ENCODE measurements at places on chromosomes 11 and 22. TPM values are rescaled to one million over a fixed set of nuclear protein-coding genes. Genes with fewer than 3 reads are reported as not detected.

GRCh38 chr22:32904044-32904443 is 102.5 kb downstream of the TIMP3 start:
- no peak overlapping the region for H3K27ac ChIP-seq
- no peak overlapping the region for H3K4me3 ChIP-seq
- DNase-seq = peak; percentile 83
- no peaks in the 10 kb centered on the region for H3K36me3 ChIP-seq
- H3K27me3 ChIP-seq = no peaks in the 10 kb centered on the region

DNA sequence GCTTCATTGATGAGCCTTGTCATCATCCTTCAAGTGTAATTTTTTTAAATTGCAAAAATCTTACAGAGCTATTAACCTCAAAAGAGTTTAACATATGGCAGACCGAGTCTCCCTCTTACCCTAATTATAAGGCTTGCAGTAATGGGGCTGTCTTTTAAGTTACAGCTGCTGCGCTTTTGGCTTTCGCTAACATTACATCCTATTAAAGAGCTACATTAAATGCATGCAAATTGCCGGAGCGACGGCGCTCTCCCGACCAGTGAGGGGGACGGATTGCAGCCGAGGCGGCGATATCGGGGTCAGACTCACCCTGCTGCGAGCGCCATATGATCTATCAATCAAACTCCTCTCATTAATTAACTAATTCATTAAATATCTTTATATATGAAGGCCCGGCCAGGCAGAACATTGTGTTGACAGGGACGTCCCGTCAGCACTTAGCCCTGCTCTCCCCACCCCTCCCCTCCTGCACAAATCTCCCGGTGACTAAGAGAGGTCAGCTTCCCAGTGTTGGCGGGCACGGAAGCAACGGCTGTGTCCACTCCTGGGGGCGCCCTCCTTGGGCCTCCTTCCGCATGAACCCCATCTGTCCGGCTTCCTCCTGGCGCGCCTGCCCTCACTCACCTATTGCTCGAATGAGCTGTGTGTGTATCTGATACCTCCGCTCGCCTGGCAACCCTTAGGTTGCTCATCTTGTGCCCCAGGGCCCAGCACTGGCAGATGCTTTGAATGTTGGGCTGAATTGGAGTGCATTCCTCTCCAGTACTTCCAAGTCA is 156.0 kb upstream of the CADM1 start:
- H3K4me1 ChIP-seq = peaks cover 8% of the 10 kb centered on the region
- H3K27me3 ChIP-seq = peaks cover 54% of the 10 kb centered on the region
- peak; percentile 48 for DNase-seq
- no peak overlapping the region for H3K27ac ChIP-seq
- no peaks in the 10 kb centered on the region for H3K36me3 ChIP-seq

- H3K27ac ChIP-seq = no peak overlapping the region
- peaks cover 26% of the 10 kb centered on the region for H3K4me1 ChIP-seq
- H3K27me3 ChIP-seq = no peaks in the 10 kb centered on the region
- H3K4me3 ChIP-seq = no peak overlapping the region
- DNase-seq = no peak
Observed at GRCh38 chr11:19844806-19845205, 132.2 kb downstream of the NAV2 start.

DNA sequence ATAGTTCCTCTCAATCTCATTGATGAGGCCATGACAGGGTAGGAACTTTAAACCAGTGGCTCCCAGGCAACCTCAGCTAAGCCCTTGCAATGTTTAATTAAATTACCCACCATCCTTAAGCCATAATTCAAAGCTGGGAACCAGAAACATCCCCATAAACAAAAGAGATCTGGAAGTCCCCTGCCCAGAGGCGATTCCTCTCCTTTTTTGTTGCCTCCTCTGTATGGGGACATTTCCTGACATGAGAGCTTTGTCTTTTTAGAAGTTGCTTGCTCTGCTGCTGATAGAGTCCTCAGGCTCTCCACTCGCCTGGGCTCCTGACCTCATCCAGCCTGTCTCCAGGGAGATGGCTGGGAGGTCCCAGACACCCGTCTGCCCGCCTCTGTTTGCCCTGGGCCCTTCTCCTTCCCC is 3.2 kb downstream of the DTX4 start:
- H3K27ac ChIP-seq = no peak overlapping the region
- peaks cover 13% of the 10 kb centered on the region for H3K4me1 ChIP-seq
- H3K36me3 ChIP-seq = no peaks in the 10 kb centered on the region
- H3K27me3 ChIP-seq = peaks cover 6% of the 10 kb centered on the region
- no peak overlapping the region for H3K4me3 ChIP-seq

DNA sequence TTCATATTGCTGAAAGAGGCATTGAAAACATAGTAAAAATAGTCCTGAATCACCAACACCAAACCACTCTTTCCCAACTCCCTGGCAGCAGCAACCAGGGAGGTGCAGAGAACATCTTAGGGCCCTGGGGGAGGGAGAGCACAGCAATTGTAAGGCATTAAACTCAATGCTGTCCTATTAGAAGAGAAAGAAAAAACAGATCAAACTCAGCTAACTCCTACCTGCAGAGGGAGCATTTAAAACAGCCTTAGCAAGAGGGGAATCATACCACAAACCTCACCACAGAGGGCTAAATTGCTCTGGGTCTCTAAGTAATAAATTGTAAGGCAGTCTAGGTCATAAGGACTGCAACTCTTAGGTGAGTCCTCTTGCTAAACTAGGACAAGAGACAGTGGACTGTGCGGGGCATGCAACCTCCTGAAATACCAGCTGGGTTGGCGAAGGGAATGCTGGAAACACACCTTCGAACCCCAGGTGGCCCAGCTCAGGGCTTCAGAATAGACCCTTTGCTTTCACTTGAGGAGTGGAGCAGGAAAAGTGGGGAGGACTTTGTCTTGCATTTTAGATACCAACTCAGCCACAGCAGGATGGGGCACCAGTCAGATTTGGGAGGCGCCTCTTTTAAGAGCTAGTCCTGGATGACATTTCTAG is 697.1 kb upstream of the FAT3 start:
- H3K36me3 ChIP-seq = no peaks in the 10 kb centered on the region
- no peaks in the 10 kb centered on the region for H3K4me1 ChIP-seq
- peak; percentile 51 for DNase-seq
- no peak overlapping the region for H3K27ac ChIP-seq
- H3K4me3 ChIP-seq = no peak overlapping the region

DNA sequence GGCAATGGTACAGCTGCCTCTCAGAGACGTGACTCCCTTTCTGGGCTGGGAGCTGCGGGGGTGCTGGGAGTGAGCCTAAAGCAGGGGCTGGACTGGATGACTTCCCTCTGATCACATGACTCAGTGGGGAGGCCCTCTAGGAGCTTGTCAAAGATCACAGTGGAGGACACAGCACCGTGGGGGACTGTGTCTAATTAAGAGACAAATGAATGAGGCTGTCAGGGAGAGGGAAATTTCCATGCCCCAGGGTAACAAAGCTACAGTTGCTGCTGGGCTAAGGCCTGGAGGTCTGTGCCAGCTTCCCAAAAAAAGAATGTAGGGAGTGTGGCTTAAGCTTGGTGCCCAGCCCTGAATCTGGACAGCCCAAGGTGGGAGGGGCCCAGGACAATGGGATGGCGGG is 262.8 kb upstream of the PLET1 start:
- no peaks in the 10 kb centered on the region for H3K4me1 ChIP-seq
- no peaks in the 10 kb centered on the region for H3K27me3 ChIP-seq
- no peak overlapping the region for H3K4me3 ChIP-seq
- no peaks in the 10 kb centered on the region for H3K36me3 ChIP-seq

- H3K36me3 ChIP-seq = no peaks in the 10 kb centered on the region
- no peak overlapping the region for H3K27ac ChIP-seq
- no peak overlapping the region for H3K4me3 ChIP-seq
- DNase-seq = no peak
Observed at GRCh38 chr11:5277807-5278382, 8.2 kb upstream of the HBE1 start.

GRCh38 chr11:126929179-126930061 is 71.2 kb downstream of the KIRREL3 start:
- no peaks in the 10 kb centered on the region for H3K27me3 ChIP-seq
- no peak overlapping the region for H3K27ac ChIP-seq
- H3K4me3 ChIP-seq = no peak overlapping the region
- H3K4me1 ChIP-seq = no peaks in the 10 kb centered on the region
- H3K36me3 ChIP-seq = no peaks in the 10 kb centered on the region

- H3K27me3 ChIP-seq = no peaks in the 10 kb centered on the region
- H3K4me1 ChIP-seq = 0 out of 2 replicates have a peak, but pooled peaks cover 3% of the 10 kb centered on the region
- H3K4me3 ChIP-seq = no peak overlapping the region
- no peak overlapping the region for H3K27ac ChIP-seq
Observed at GRCh38 chr11:118295815-118296454, 8.6 kb upstream of the CD3E start.

DNA sequence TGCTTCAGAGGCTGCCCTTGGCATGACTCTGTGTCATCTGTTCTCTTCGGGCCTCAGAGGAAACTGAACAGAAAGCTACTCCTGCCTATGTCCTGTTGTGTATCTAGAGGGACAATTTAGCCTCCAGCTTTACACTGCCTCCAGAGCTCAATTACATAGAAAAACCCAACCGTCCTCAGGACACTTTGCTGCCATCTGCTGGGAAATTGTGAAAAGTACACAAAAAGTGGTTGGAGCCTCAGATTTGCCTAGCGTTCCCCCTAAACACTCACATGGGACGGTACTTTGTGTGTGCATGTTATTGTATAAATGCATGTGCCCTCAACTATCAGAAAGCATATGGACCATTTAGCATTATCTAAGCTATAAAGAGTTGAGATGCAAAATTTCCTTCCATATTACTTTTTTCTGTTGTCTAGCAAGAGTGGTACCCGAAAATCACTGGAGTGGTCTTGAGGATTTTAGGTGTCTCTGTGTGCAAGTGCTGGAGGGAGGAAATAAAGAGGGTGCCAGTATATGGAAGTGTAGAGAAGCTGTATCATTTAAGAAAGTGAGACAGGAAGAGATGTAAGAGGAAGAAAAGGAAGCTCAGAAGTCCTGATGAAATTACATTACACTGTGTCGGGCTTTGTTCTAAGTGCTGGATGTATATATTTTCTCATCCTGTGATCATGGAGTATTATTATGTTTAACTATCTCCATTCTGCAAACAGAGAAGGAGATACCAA is 8.7 kb upstream of the MS4A4E start:
- no peaks in the 10 kb centered on the region for H3K36me3 ChIP-seq
- peak; percentile 52 for DNase-seq
- no peaks in the 10 kb centered on the region for H3K27me3 ChIP-seq
- no peak overlapping the region for H3K27ac ChIP-seq

- H3K4me3 ChIP-seq = no peak overlapping the region
- no peaks in the 10 kb centered on the region for H3K36me3 ChIP-seq
- peaks cover 5% of the 10 kb centered on the region for H3K4me1 ChIP-seq
- no peak for DNase-seq
- no peak overlapping the region for H3K27ac ChIP-seq
- peaks cover 23% of the 10 kb centered on the region for H3K27me3 ChIP-seq
Observed at GRCh38 chr22:50479721-50480120, 1.6 kb upstream of the ADM2 start.

DNA sequence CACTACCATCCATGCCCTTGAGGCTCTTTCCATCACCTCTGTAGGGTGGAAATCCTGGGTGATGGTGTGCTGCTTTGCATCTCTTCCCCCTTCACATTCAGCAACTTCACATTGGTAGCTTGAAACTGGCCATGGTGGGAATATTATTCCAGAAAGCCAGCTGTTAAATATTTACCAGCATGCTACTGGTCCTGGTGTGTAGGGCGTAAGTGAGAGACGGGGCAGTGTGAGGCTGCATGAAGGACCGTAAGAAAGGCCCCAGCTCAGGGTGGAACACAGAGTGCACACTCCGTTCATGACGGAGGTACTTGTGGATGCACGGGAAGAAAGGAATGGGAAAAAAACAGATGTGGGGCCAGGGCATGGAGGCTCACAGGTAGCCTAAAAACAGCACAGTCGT is 121.3 kb downstream of the PKNOX2 start:
- H3K4me3 ChIP-seq = no peak overlapping the region
- no peak overlapping the region for H3K27ac ChIP-seq
- peaks cover 7% of the 10 kb centered on the region for H3K4me1 ChIP-seq
- H3K27me3 ChIP-seq = no peaks in the 10 kb centered on the region
- no peaks in the 10 kb centered on the region for H3K36me3 ChIP-seq

- DNase-seq = no peak
- H3K4me1 ChIP-seq = no peaks in the 10 kb centered on the region
- no peak overlapping the region for H3K27ac ChIP-seq
Observed at GRCh38 chr11:72308226-72309073, 64.5 kb upstream of the PHOX2A start.

DNA sequence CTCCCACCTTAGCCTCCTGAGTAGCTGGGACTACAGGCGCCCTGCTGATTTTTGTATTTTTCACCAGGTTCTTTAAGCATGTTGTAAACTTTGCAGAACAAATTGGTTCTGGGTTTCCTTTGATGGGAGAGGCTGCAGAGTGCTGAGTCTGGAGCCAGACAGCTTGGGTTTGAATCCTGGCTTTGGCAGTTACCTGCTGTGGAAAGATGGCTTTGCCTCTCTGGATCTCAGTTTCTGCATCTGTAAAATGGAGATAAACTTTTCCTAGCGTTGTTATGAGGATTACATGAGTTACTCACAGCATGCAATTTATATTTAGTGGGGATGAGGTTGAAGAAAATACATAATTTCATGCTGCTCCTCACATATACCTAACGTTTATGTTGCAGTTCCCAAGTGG is 19.1 kb downstream of the ZNRF3 start:
- H3K36me3 ChIP-seq = no peaks in the 10 kb centered on the region
- no peak overlapping the region for H3K4me3 ChIP-seq

MUC5AC gene
- not detected for total RNA-seq

SLC22A25 gene
- not detected for total RNA-seq

MPZL3 gene
- total RNA-seq = 5.7 TPM

OR8G1 gene
- not detected for total RNA-seq

RTN4RL2 gene
- total RNA-seq = 16.1 TPM

RELT gene
- 6.3 TPM for total RNA-seq

All from GM23338 (cell line).